ENCODE measurements at places on chromosomes 12 and 14. TPM values are rescaled to one million over a fixed set of nuclear protein-coding genes. Genes with fewer than 3 reads are reported as not detected.

DNA sequence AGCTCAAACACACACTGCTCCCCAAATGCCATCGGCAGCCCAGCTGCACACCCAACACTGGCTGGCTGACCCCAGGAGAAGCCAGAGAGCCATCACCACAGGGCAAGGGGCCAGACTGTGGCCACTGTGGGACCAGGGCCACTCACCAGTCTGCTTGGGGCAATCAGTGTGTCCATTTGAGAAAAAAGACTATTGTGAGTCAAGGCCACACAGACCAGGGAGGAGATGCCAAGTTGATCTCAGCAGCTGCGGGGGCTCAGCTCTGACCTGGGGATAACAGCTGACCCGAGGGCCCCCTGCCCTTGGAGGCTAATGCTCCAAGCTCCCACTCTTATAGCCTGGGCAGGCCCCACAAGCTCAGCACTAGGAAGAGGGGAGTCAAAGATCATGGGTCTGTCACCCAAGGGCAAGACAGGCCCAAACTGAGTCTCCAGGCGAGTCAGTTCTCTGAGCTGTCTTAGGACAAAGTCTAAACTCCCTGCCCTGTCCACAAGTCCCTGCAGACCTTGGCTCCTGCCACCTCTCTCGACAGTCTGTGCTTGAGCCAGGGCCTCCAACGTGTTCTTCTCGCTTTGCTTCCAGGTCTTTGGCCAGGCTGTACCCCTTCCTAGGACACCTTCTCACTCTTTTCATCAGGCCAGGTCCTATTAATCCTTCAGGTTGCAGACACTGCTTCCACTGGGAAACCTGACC is 30.1 kb upstream of the PNMA1 start:
- H3K27me3 ChIP-seq: no peaks in the 10 kb centered on the region
- H3K4me3 ChIP-seq: no peak overlapping the region
- peaks cover 6% of the 10 kb centered on the region for H3K36me3 ChIP-seq
- no peak for DNase-seq

DNA sequence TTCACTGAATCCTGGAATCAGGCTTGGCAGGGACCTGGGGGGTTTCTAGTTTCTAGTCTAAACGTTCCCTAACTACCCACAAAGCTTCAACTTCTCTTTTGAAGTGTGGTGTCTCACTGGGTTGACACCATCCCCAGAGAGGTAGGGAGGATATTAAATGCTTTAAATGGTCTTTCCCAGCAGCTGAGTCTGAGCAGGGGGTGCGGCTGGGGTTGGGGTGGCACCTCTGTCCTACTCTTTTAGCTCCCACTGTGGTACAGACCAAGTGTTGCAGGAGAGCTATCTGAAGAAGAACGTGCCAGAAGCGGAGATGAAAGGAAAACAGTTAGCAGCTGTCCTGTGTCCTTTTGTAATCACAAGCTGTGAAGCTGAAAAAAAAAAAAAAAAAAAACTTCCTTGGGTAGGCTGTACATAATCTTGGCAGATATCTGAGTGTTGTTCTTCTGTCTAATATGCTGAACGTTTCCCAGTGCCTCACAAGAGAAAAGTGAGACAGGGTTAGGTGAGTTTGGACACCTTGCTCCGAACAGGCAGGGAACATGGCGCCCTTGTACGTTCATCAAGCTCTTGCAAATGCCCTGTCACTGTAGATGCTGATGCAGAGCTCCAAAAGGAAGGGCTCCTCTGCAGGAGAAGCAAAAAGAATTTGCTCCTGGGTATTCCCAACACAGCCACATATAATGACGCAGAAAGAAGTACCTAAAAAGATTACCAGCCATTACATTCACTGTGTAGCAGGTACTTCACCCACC is 447.2 kb downstream of the APAF1 start:
- H3K36me3 ChIP-seq: no peaks in the 10 kb centered on the region
- H3K27ac ChIP-seq: no peak overlapping the region
- H3K4me1 ChIP-seq: peaks cover 5% of the 10 kb centered on the region
- H3K4me3 ChIP-seq: no peak overlapping the region
- H3K27me3 ChIP-seq: peaks cover 12% of the 10 kb centered on the region

GRCh38 chr12:47812797-47813510 is 6.7 kb downstream of the HDAC7 start:
- peak overlapping the region; percentile 43 for H3K4me3 ChIP-seq
- no peaks in the 10 kb centered on the region for H3K36me3 ChIP-seq
- H3K27ac ChIP-seq: peak overlapping the region; percentile 78
- peak; percentile 89 for DNase-seq

DNA sequence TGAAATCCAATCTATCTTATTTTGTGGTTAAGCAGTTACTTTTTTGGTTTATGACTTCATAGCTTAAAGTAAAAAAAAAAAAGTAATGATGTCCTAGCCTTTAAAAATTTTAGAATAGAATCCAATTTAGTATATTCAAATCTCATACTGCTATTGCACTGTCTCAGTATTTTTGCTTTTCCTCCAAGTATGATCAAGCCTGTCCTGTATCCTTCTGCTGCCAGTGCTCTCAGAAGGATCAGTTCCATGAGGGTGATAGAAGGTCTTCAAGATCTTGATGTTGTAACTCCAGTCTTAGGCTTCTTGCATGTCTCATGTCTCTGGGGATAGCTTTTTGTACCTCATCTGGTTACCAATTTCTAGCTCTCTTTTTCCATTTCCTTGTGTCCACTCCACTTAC is 324.2 kb upstream of the FAR2 start:
- DNase-seq: no peak
- no peak overlapping the region for H3K4me3 ChIP-seq
- no peaks in the 10 kb centered on the region for H3K36me3 ChIP-seq
- H3K27me3 ChIP-seq: no peaks in the 10 kb centered on the region

The RNF212B gene
- not detected for total RNA-seq
